AG09309 (cell line): ENCODE measurements at places on chromosomes 12 and 14.

GRCh38 chr12:76757694-76758093, 6.2 kb upstream of the ZDHHC17 start:
- DNase-seq: no peak

DNA sequence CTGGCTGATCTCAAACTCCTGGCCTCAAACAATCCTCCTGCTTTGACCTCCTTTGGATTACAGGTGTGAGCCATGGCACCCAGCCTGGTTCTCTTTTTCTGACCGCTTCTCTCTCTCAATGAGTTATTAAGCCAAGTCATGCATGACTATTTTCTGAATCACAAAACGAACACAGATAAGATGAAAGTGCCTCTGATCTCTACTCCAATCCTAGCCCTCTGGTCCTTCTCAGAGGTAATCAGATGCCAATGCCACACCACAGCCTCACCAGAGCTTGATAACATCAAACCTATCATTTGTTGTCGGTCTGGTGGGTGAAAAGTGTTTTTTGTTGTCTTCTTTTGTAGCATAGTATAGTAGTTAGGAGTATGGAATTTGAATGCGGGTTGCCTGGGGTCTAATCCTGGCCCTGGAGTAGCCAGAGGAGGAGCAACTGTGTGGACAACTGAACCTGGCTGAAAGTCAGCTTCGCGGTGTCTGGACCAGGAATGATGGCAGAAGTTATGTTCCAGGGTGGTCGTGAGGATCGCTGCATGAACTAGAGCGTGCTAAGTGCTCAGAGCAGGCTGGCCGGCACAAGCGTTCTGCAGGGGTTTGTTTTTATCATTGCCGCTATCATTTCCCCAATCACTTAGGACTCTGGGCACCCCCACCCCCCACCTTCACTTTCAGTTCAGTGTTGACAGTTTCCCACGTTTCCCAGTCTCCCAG, 77.9 kb downstream of the SPRING1 start:
- no peak for DNase-seq

DNA sequence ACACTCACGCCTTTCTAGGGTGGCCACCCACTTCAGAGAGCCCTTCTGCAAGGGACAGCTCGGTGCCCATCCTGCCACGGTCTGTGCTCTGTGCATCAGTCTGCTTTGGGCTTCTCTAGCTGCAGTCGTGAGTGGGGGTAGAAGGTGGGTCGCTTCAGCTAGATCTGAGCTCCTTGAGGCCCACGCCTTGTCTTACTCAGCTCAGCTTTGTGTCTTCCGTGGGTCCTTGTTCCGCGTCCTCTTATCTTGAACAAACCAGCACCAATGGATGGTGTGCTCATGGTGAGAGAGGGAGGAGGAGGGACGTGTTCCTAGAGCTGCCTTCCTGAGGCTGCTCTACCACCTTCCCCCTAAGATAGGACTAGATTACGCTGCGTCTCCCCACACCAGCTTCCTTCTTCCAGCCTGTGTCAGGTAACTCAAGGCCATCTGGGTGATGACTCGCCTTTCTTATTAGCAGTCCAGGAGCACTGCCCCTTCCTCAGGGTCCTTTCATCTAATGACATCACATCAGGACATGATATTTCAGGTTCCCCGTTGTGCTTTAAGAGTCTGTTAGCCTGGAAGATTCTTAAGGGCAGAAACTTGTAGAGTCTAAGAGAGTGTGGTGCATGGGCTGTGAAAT, 118.8 kb downstream of the TSPAN9 start:
- DNase-seq: no peak

DNA sequence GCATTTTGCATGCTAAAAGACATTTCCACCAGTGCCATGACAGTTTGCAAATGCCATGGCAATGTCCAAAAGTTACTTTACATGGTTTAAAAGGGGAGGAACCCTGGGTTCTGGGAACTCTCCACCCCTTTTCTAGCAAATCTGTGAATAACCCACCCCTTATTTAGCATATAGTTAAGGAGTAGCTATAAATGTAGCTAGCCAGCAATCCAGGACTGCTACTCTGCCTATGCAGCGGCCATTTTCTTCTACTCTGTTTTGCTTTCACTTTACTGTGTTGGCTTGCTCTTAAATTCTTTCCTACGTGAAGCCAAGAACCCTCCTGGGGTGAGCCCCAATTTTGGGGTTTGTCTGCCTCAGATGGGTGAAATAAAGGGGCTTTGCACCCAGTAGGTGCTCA, 141.0 kb downstream of the PTPN11 start:
- no peak for DNase-seq

GRCh38 chr12:112025808-112026375, 12.7 kb downstream of the ERP29 start:
- no peak for DNase-seq

GRCh38 chr14:33206981-33207380, 268.3 kb downstream of the NPAS3 start:
- no peak for DNase-seq

DNA sequence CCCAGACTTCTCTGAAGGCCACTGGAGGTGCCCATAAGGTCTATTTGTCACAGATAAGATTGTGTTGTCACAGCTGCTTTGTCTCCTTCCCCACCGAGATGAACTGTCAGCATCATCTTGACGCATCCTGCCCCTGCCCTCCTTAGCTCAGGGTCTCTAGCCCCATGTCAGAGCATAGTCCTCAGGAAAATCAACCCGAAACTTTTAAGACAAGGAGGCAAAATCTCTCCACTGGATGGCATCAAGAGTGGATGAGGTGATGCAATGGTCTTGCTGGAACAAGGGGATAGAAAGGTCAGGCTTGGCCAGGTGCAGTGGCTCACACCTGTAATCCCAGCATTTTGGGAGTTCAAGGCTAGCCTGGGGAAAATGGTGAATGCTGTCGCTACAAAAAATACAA, 8.2 kb downstream of the KRT79 start:
- no peak for DNase-seq

DNA sequence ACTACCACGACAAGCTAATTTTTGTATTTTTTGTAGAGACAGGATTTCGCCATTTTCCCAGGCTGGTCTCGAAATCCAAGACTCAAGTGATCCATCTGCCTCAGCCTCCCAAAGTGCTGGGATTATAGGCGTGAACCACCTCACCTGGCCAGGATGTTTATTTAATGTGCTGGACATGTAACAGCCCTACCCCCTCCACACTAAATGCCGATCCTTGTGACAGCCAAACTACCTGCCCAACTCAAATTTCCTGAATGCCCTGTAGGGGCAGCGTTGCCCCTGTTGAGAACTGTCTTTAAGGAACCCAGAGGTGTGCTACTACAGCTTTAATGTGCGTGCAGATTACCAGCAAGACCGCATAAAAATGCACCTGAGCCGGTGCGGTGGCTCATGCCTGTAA, 48.1 kb downstream of the KCNK13 start:
- DNase-seq: no peak

GRCh38 chr12:94126067-94126466, 22.3 kb upstream of the PLXNC1 start:
- no peak for DNase-seq

- DNase-seq: no peak
Observed at GRCh38 chr12:18696971-18697602, 40.7 kb downstream of the PLCZ1 start.

DNA sequence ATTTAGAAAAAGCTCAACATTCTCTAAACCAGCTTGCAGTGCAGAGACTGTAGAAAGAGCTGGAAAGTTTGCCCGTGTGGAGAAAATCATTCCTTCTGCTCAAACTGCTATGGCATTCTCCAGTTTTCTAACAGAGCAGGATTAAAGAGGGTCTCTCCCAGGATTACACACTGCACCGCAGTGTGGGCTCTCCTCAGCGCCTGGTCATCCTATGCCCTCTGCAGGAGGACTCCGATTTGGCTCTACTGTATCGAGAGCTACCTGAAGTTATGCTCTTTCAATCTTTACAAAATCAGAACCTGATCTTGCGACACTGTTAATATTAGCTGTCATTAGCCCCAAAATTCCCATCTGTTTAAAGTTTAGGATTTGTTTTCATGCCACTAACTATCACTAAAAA, 33.0 kb downstream of the BHLHE41 start:
- no peak for DNase-seq

GRCh38 chr14:57761800-57762199, 104.1 kb downstream of the SLC35F4 start:
- no peak for DNase-seq

- no peak for DNase-seq
Observed at GRCh38 chr12:105253866-105254513, 18.0 kb upstream of the APPL2 start.

- no peak for DNase-seq
Observed at GRCh38 chr14:43900173-43900655, 606.9 kb downstream of the FSCB start.

DNA sequence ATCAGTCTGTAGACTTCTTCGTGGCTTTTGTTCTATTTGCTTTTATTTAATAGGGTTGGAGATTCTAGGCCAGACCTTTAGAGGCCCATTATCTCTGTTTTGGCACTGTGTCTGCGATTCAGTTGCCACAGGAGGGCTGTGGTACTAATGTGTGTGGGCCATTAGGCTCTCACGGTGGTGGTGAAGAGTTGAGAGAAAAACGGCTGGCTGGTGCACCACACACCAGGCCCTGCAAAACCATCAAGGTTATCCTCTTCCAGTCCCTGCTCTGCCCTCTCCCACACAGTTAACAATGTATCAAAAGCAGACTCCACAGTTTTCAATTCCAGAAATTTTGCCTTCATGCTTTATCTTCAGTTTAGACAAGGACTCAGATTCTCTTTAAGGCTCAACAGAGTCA, 97.7 kb downstream of the MYF5 start:
- no peak for DNase-seq

GRCh38 chr12:109934026-109934425, 34.0 kb downstream of the TCHP start:
- no peak for DNase-seq

- no peak for DNase-seq
Observed at GRCh38 chr12:31591380-31591901, 505 bp upstream of the DENND5B start.

GRCh38 chr12:108495054-108495453, 20.0 kb upstream of the FICD start:
- DNase-seq: no peak

DNA sequence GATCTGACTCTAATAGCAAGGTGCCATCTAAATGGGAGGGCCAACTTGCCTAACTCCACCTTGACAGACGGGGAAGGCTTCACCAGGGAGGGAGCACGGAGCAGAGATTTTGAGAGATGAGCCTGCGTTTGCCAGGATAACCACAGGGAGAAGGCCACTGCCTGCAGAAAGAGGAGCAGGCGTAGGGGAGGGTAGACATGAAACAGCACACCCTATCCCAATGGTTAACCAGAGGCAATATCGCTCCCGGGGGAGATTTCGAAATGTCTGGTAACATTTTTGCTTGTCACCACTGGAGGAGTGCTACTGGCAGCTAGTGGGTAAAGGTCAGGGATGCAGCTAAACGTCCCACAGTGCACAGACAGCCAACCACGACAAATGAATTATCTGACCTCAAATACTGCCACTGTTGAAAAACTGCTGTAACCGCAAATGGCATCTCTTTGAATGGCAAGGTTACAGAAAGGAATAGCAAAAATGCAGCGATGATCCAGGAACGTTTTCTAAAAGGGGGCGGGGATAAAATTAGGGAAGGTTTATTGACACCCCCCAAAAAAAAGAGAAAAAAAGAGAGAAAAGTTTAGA, 126.0 kb upstream of the ATF7IP start:
- no peak for DNase-seq

- no peak for DNase-seq
Observed at GRCh38 chr14:52607061-52607460, 54.4 kb downstream of the GPR137C start.

- no peak for DNase-seq
Observed at GRCh38 chr14:41403360-41403759, 203.3 kb upstream of the LRFN5 start.
